ENCODE measurements at places on chromosomes 4 and X. TPM values are rescaled to one million over a fixed set of nuclear protein-coding genes. Genes with fewer than 3 reads are reported as not detected.

KLHL2 gene
- 16.0 TPM for total RNA-seq

DNA sequence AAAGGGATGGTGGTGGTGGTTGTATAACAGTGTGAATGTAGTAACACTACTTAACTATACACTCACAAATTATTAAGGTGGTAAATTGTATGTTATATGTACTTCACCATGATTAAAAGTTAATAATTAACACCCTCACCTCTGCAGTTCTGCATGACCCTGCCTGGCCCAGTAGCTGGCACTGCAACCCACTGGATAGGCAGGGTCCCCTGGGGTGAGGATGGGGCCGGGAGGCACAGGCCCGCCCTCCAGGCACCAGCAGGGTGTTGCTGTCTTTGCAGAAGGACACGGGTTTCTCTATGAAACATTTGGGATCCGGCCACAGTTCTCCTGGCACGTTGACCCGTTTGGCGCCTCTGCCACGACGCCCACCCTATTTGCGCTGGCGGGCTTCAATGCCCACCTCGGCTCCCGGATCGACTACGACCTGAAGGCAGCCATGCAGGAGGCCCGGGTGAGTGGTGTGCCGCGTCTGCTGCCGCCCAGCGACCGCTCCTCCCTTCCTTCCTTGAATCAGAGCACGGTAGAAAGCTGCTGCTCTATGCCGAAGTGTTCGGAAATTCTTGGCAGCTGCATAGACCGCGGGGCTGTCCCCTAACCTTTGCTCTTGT, 11.8 kb downstream of the MAN2B2 start:
- H3K4me1 ChIP-seq, result no peaks in the 10 kb centered on the region
- no peaks in the 10 kb centered on the region for H3K27me3 ChIP-seq
- DNase-seq, result no peak

- H3K4me1 ChIP-seq, result peaks cover 32% of the 10 kb centered on the region
- no peak overlapping the region for H3K4me3 ChIP-seq
- DNase-seq, result no peak
Observed at GRCh38 chrX:41153448-41153847, 68.2 kb downstream of the USP9X start.

GAGE2A gene
- not detected for total RNA-seq

DNA sequence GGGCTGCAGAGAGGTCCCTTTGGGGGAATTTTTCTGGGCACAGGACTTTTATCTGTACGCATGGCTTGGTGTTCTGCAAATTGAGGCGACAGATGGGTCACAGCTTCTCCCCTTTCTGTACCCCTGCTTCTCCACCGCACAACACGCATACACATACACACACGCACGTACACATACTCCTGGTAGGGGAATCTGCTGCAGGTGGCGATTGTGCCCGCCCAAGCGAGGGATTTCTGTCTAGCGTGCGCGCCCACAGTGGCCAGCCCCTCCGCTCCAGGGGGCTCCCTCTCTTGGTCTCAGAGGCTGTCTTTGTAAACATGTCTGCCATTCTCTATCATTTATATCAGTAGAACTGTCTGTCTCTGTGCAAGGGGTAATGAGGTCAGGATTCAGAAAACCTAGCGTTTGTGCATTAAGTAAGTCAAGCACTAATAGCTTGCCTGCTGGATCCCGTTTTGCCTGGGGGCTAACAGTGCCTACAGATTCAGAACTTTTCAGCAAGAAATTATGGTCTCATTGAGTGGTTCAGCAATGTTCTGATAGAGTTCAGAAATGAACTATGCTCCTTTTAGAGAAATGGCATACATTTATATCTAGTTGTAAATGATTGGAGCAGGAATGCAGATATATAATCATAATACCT, 2.2 kb downstream of the GRID2 start:
- H3K36me3 ChIP-seq, result no peaks in the 10 kb centered on the region
- no peak overlapping the region for H3K27ac ChIP-seq
- H3K4me1 ChIP-seq, result peaks cover 23% of the 10 kb centered on the region
- H3K27me3 ChIP-seq, result peaks cover 71% of the 10 kb centered on the region

DNA sequence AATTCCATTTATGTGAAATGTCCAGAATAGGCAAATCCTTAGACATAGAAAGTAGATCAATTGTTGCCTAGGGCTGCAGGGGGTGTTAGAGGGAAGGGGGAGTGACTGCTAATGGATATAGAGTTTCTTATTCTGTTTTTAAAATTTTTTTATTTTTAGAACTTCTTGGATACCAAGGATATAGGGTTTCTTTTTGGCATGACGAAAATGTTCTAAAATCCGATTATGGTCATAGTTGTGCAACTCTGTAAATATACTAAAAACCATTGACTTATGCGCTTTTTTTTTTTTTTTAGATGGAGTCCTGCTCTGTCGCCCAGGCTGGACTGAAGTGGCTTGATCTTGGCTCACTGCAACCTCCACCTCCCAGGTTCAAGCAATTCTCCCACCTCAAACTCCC, 125.2 kb upstream of the USP9X start:
- peaks cover 4% of the 10 kb centered on the region for H3K4me1 ChIP-seq
- no peak for DNase-seq
- H3K27ac ChIP-seq, result no peak overlapping the region

GAGE12H gene
- total RNA-seq, result not detected

ZNF732 gene
- total RNA-seq, result 1.1 TPM

DNA sequence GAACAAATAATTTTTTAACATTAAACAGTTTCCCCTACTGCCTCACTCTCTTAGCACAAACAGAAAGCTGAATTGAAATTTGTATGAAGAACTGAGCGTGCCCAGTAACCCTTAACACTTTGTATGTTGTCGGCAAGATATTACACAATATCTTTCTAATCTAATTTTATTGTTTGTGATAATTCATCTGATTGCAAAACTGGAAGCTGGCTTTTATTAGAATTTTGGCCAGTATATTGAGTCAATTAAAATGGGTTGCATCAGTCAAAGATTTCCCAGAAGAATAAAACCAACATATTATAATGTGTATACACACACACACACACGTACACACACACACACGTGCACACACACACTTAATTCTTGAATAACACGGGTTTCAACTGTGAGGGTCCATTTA, 2332.1 kb downstream of the PCDH7 start:
- no peaks in the 10 kb centered on the region for H3K27me3 ChIP-seq
- H3K27ac ChIP-seq, result no peak overlapping the region
- DNase-seq, result no peak

RHOXF1 gene
- not detected for total RNA-seq

DNA sequence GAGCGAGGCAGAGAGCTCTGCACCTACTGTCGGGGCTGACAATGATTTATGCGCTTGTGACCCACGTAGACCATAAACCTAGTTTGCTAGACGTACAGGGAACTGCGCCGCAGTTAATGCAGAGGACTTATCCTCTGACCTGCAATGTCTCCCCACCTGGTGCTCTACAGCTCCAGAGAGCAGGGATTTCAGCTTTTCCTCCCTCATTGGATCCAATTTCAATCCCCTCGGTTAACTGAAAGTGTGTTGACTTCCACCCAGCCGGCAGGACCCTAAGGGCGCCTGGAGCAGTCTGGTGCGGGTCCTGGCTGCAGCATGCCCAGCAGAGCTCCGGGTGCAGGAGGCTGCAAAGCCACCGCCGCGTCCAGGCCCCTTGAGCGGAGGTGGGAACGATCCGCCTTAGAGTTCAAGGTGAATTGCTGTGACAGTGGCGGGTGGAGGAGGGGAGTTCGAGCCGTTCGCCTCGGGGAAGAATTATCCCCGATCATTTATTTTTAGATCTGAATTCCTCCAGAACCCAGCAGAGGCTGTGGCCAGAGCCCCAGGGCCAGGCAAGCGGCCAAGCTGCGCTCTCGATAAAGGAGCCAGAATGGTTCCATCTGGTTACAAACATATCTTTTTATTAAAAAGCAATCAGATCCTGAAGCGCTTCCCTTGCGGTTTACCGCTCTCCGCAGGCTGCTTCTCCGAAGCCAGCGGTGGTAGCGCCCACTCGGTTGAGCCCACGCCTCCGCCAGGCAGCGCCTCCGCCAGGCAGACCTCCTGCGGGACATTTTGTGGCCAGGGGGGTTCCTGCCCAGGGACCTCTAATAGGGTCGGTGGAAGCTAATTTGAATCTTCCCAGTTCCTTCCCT, 66.0 kb downstream of the FBXO8 start:
- peak; percentile 77 for DNase-seq
- peaks cover 80% of the 10 kb centered on the region for H3K27me3 ChIP-seq
- H3K27ac ChIP-seq, result no peak overlapping the region
- peaks cover 33% of the 10 kb centered on the region for H3K4me1 ChIP-seq
- peaks cover 6% of the 10 kb centered on the region for H3K36me3 ChIP-seq

FAM156A gene
- total RNA-seq, result 23.8 TPM

DNA sequence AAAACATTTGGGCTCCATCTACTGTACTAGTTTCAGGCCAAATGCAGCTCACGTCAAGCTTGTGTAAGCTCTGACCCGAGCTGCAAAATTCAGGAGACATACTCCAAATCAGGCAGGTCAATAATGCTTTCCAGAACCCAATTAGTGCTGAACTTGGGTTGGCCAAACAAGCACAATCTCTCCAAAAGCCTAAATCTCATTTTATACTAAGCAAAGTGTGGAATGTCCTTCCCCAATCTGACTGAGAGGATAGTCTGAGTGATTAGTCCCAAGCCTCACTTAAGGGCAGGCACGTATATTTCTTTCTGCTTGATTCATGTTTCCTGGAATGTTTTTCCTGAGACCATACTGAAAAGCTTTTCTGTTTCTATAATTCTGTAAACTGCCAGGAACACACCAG, 79.9 kb downstream of the NKX6-1 start:
- DNase-seq, result no peak
- H3K27me3 ChIP-seq, result peaks cover 9% of the 10 kb centered on the region
- no peak overlapping the region for H3K27ac ChIP-seq

DNA sequence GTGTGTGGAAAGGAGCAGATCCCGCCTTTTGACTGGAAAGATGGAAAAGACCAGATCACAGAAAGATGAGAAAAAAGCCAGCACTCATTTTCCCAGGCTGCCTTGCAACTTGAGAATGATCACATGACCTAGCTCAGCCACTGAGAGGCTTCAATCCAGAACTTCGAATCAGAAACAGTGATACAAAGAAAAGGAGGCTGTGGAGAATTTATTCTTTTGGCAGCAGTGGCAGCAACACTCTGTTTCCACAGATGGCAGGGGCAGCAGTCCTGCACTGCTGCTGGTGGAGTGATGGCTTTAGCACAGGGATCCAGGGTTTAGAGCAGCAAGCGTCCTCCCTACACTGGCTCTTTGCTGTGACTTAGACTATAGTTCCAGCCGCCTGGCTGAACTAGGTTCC, 77.8 kb upstream of the SH3RF1 start:
- H3K36me3 ChIP-seq, result no peaks in the 10 kb centered on the region
- H3K4me1 ChIP-seq, result no peaks in the 10 kb centered on the region
- H3K4me3 ChIP-seq, result no peak overlapping the region
- no peak for DNase-seq
- H3K27ac ChIP-seq, result no peak overlapping the region

DNA sequence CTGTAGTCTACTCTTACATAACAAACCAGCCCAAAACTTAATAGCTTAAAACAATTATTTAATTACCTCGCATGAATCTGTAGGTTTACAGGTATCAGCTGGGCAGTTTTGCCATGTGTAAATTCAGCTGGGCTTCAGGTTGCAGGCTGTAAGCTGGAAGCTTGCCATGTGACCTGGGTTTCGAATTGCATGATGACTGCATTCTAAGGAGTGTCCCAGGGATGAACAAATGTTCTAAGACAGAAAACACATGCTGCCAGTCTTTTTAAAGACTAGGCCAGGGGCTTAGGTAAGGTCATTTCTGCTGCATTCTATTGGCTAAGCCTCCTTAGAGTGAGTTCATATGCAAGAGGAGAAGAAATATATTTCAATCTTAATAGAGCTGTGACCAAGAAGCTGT, 44.8 kb downstream of the GRIA2 start:
- no peaks in the 10 kb centered on the region for H3K4me1 ChIP-seq
- no peak overlapping the region for H3K27ac ChIP-seq
- H3K4me3 ChIP-seq, result no peak overlapping the region
- DNase-seq, result no peak

DNA sequence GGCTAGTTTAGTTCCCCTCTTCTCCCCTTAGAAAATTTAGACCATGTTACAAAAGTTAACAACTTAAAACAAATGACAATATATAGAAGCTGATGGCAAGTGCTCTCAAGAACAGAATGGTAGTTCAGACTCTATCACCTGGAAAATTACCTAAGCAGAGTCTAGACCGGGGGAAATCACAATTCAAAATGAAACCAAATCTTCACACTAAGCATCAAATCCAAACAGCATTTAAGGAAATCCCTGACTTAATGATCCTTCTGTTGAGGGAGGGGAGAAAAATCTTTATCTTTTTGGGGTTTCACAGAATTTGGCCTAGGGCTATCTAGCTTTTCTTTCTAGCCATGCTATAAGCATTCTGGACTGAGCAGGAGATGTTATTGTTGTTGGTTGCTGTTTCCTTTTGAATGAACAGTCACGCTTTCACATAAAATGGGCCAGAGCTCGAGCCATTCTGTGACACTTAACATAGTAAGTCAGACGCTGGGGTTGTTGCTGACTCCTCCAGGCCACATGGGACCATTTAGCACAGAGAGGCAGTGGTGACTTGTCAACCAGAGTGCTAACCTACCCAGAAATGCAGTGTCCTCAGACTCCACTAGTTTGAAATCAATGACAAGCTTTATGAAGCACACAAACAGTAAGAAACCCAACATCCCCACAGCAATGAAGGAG, 16.0 kb upstream of the LSM6 start:
- no peak overlapping the region for H3K4me3 ChIP-seq
- H3K27ac ChIP-seq, result no peak overlapping the region
- peaks cover 3% of the 10 kb centered on the region for H3K27me3 ChIP-seq
- H3K36me3 ChIP-seq, result peaks cover 4% of the 10 kb centered on the region
- no peaks in the 10 kb centered on the region for H3K4me1 ChIP-seq

DNA sequence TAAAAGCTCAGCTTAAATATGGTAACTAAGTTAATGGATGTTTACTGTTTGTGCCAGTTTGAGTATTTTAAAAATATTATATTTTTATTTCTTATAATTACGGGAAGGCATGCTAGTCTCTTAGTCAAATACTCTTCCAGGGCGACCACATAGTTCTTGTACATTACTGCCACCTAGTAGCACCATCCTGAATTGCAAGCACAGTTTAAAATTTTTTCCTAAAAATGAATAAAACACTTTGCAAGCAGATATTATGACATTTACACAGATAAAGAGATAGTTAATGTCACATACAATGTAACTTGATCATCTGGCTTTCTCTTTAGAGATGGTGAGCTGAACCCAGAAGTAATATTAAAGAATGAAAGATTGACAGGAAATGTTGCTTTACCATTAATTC, 11.5 kb downstream of the NDP start:
- H3K27ac ChIP-seq, result no peak overlapping the region
- H3K27me3 ChIP-seq, result peaks cover 1% of the 10 kb centered on the region
- no peak overlapping the region for H3K4me3 ChIP-seq
- H3K4me1 ChIP-seq, result no peaks in the 10 kb centered on the region

GRCh38 chrX:93985344-93986307, 311.6 kb downstream of the FAM133A start:
- no peaks in the 10 kb centered on the region for H3K27me3 ChIP-seq
- H3K4me1 ChIP-seq, result no peaks in the 10 kb centered on the region
- H3K4me3 ChIP-seq, result no peak overlapping the region
- H3K36me3 ChIP-seq, result no peaks in the 10 kb centered on the region
- H3K27ac ChIP-seq, result no peak overlapping the region

DNA sequence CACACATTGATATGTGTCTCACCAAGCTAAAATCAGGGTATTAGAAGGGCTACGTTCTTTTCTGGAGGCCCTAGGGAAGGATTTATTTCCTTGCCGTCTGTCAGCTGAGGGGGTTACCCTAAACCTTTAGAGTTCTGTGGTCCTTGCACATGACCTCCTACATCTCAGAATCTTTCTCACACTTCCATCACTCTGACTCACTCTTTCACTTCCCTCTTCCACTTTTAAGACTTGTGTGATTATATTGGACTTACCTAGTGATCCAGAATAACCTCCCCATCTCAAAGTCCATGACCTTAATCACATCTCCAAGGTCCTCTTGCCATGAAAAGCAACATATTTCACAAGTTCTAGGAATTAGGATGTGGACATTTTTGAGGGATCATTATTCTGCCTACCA, 53.6 kb upstream of the FUNDC1 start:
- H3K27ac ChIP-seq, result no peak overlapping the region
- no peak overlapping the region for H3K4me3 ChIP-seq
- no peaks in the 10 kb centered on the region for H3K4me1 ChIP-seq
